ENCODE measurements at places on chromosomes 6 and 20.

GRCh38 chr6:42260972-42261371, 43.3 kb upstream of the MRPS10 start:
- no peak for DNase-seq

GRCh38 chr20:44662261-44662660, 10.8 kb upstream of the ADA start:
- DNase-seq: no peak

DNA sequence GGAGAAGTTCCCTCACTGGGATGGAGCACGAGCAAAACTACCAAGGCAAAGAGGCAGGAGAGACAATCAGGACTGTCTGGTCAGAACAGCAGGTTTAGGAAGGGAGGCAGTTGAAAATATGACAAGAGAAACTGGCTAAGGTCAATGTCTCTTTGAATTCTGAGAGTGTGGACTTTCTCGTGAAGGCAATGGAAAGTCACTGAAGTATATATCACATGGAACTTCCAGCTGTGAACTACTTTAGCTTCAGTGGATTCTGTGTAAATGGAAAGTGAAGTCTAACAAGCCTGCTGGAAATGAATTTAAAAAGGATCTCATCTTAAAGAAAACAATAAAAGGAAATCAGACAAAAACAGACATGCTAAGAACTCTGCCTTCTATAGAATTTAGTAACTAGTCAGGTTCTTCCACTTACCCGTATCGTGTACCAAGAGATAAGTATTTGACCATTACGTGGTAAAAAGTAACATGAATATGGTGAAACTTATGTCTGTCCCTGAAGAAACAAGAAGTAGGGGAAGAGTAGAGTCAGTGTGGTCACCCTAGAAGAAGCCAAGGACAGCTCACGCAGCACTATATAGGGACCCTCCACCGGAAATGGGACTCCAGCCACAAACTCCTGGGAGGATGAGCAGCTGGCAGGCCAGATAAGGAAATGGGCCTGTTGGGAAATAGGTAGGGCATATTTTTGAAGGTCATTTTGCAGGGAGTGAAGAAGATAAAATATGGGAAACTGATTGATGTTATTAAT, 123.4 kb downstream of the MAP7 start:
- no peak for DNase-seq

GRCh38 chr6:112004201-112005012, 49.5 kb upstream of the CCN6 start:
- no peak for DNase-seq

DNA sequence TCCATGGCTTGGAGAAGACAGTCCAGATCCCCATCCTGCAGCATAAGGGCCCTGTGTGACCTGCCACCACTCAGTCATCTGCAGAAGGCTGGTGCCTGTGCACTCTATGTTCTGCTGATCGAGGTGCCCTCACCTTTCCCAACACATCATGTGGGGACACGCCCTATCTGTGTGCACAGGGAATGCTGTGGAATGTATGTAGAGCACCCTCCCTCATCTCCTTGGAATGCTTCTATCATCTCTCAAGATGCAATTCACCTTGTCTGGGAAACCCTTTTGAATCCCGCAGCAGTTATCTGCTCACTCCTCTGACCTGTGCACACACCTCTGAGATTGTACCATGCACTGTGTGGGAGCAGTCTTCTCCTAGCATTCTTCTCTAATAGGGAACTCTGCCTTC, 207.2 kb upstream of the SSTR4 start:
- DNase-seq: no peak

- no peak for DNase-seq
Observed at GRCh38 chr6:63415286-63415685, 95.5 kb upstream of the LGSN start.

GRCh38 chr20:34322267-34323105, 19.3 kb upstream of the AHCY start:
- DNase-seq: no peak

DNA sequence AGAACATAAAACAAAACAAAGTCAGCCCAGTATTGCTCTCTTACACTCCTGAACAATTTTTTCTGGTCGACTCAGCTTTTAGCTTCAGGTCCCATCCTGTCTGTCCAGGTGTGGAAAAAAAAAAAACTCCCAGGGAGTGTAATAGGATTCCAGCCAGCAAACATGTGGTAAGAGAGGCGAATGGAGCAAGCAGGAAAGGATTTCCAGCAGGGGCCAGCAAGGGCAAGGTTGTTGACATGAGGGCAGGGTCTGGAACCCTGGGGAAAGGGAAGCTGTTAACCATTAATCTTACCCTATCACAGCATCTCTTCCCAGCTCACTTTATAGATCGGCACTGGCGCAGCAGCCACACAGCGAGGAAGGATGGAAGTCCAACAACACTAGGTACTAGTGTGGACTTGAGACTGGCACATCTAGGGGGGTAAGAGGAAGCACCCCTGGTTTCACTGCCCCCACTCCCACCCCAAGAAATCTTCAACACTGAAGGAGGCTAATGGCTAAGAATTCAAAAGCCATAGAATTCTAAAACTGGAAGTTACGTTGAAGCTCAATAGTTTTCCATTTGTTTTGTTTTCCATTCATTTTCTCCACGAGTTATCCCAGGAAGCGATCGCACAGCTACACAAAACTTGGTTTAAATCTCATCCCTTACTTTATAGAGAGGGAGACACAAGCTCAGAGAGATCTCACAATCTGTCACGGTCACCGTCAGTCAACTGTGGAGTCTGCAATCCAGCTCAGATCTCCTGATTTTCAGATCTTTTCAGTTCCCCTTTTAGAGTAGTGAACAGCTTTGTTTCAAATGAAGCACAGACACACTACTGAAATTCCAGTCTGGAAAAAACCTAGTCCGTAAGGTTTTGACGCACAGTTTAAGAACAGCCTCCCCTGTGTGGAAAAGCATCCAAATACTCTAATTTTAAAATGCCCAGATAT, 53.3 kb downstream of the SLC22A23 start:
- DNase-seq: no peak

DNA sequence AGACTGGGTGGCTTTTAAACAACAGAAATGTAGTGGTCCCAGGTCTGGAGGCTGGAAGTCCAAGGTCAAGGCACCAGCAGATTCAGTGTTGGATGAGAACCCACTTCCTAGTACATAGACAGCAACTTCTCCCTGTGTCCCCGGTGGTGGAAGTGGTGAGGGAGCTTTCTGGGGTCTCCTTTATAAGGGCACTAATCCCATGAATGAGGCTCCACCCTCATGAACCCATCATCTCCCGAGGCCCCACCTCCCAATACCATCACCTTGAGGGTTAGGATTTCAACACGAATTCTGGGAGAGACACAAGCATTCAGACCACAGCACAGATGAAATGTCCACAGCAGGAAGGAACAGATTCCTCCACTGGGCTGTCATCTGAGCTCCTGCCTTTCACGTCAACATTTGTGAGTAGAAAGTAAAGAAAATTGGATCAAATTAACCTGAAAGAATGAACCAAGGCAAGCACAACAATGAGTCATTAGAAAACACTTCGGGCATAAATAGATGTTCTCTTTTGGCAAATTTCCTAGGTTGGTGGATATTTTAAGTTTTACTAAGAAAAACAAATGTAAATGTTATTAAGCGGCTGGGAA, 130.7 kb downstream of the RNASET2 start:
- DNase-seq: no peak

DNA sequence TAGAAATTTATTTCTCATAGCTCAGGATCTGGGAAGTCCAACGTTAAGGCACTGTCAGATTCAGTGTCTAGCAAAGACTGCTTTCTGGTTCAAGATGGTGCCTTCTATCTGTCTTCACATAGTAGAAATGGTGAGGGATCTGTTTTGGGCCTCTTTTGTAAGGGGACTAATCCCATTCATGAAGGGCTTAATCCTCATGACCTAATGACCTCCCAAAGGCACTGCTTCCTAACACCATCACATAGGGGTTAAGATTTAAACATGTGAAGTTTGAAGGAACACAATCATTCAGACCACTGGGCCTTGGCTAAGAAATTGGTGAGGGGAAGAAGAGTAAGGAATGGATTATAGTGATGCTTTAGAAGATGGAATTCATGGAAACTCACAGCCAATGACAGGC, 237.6 kb downstream of the PACRG start:
- no peak for DNase-seq

DNA sequence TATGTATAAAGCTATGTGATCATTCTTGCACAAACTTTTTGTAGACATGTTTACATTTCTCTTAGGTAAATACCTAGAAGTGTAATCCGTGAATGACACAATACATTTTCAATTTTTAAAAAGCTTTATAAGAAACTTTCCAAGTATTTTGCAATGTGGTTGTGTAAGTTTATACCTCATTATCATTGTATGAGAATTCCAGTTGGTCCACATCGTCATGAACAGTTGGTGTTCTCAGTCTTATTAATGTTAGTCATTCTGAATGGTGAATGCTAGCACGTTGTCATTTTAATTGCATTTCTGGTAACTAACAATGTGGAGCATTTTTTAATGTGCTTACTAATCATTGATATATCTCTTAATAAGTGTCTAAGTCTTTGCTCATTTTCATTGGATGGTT, 116.5 kb upstream of the F13A1 start:
- DNase-seq: no peak

GRCh38 chr6:125927761-125928160, 28.8 kb upstream of the HINT3 start:
- no peak for DNase-seq

GRCh38 chr6:1594445-1595200, 15.1 kb upstream of the FOXC1 start:
- no peak for DNase-seq

- no peak for DNase-seq
Observed at GRCh38 chr6:2053691-2054090, 191.7 kb downstream of the GMDS start.

DNA sequence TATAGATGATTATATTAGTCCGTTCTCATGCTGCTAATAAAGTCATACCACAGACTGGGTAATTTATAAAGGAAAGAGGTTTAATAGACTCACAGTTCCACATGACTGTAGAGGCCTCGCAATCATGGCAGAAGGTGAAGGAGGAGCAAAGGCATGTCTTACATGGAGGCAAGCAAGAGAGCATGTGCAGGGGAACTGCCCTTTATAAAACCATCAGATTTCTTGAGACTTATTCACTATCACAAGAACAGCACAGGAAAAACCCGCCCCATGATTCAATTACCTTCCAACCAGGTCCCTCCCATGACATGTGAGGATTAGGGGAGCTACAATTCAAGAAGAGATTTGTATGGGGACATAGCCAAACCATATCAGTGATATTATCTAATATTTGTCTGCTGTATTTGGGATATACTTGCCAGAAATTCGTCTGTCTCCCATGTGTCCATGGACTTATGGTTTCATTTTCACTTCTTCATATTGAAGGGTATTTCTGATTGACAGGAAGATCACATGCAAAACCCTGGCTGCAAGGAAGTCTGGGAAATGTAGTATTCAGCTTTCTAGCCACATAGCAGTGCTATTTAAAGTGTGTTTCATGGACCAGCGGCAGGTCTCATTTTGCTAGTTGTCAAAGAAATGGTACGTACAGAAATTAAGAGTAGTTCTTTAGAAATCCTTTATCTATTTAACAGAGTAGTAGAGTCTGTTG, 50.5 kb upstream of the PAK5 start:
- DNase-seq: no peak

GRCh38 chr20:59223182-59223601, 59.6 kb downstream of the ZNF831 start:
- DNase-seq: no peak

GRCh38 chr6:74609871-74610270, 596.0 kb downstream of the COL12A1 start:
- DNase-seq: no peak

GRCh38 chr6:131175564-131175963, 40.3 kb downstream of the AKAP7 start:
- no peak for DNase-seq

GRCh38 chr20:31943052-31943471, 8.8 kb downstream of the PDRG1 start:
- DNase-seq: no peak

- DNase-seq: no peak
Observed at GRCh38 chr20:51412333-51412871, 130.1 kb downstream of the NFATC2 start.

DNA sequence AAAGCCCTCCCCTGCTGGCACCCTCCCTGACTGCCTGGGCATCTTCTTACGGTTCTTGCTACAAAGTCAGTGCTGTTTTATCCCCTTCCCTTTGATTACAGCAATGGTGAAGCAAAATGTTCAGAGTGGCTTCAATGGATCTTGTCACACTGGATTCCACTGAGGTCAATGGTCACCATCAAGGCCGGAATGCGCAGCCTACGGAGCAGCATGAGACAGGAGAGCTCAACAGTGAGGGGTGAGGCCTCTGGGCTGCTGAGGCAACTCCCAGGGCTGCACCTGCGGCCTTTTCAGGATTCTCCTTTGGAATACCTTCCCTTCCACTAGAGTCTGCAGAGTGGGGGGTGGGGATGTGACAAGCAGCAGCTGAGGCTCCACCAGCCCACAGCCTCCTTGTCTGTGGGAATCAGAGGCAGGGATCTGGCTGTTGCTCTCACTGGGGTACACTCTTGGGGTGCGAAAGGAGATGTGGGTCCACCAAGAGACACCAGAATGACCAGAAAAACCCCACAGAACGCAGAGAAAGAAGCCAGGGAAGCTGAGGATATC, 40.4 kb upstream of the EMILIN3 start:
- no peak for DNase-seq

GRCh38 chr6:5403609-5404008, 142.3 kb downstream of the FARS2 start:
- DNase-seq: no peak

DNA sequence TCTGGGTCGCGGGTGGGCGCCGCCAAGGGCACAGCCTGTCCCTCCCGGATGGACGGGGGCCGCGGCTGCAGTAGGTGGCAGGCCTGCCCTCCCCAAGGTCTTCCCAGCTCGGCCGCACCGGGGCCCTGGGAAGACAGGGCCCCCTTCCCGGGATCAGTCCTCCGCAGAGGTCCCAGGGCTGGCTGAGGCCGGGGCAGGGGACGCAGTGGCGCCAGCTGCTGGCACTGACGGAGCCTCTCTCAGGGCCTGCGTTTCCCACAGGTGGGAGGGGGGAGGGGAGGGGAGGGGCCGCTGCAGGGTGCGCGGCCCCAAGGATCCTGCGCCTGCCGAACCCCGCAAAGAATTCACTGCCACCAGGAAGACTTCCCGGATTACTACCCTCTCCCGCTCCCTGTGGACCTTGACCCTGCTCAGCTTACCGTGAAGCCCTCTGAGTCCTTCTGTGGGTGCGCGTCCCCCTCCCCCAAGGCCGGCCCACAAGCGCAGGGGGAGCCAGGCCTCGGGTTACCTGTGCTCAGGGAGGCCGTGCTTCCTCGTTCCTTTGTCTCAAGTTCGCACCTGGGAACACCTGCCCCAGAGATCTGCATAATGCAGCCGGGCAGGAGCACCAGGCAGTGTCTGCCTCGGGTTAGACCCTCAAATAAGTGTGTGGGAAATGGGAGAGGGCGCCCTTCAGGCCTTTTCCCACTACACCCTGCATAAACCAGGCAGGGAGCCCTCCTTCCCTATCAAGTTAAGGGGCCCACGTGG, 5.1 kb downstream of the LZTS3 start:
- DNase-seq: no peak

- no peak for DNase-seq
Observed at GRCh38 chr20:1721687-1722512, 64.3 kb upstream of the SIRPG start.

Data from forelimb muscle (tissue), 1 donor.